ENCODE measurements at places on chromosomes 3 and 15.

DNA sequence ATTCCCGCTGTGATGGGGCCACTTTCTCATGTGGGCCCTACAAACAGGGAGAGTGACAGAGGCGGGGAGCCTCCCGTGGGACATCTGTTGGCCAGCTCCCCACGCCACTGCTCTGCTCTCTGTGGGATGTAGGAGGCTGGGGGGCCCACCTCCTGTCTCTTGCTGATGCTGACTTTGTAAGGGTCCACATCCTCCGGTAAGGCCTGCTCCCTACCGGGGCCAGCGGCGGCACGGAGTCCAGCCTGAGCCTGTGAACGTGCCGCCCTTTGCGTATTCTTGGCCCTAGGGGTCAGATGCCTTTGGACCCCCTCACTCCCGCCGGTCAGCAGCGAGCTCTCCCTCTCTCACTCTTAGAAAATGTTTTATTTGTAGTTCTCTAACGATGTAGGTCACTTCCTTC is 153.2 kb downstream of the LRRC28 start:
- DNase-seq: no peak

- peak; percentile 87 for DNase-seq
Observed at GRCh38 chr3:150149651-150150051, 179.0 kb upstream of the PFN2 start.

- DNase-seq: no peak
Observed at GRCh38 chr3:44429459-44429858, 48.0 kb downstream of the ZNF445 start.

GRCh38 chr3:46908986-46909534 is 31.5 kb downstream of the PTH1R start:
- DNase-seq: no peak

- DNase-seq: peak; percentile 63
Observed at GRCh38 chr15:83436513-83437158, 10.5 kb upstream of the SH3GL3 start.
